ENCODE measurements at places on chromosomes 5 and 9. TPM values are rescaled to one million over a fixed set of nuclear protein-coding genes. Genes with fewer than 3 reads are reported as not detected.

ZDHHC11 gene
- total RNA-seq = 2.1 TPM

TDRD7 gene
- total RNA-seq = 9.2 TPM

SPARC gene
- total RNA-seq = 3,745 TPM

GPX8 gene
- 165 TPM for total RNA-seq

PTPRD gene
- total RNA-seq = 34.7 TPM

TAF1L gene
- total RNA-seq = not detected

FBXW2 gene
- total RNA-seq = 41.7 TPM

PCDHGA10 gene
- 8.6 TPM for total RNA-seq

RASGRF2 gene
- total RNA-seq = 5.1 TPM

OSMR gene
- total RNA-seq = 111 TPM

PPIC gene
- 70.4 TPM for total RNA-seq

TSSK1B gene
- total RNA-seq = 0.30 TPM

GRIN1 gene
- not detected for total RNA-seq

DAB2 gene
- total RNA-seq = 76.8 TPM

PCA3 gene
- total RNA-seq = not detected

SPAG8 gene
- 0.55 TPM for total RNA-seq

SLC24A2 gene
- total RNA-seq = not detected

SLC34A1 gene
- total RNA-seq = not detected

SPINK13 gene
- total RNA-seq = not detected

ANKRD18A gene
- total RNA-seq = not detected

ZNF484 gene
- 19.6 TPM for total RNA-seq

IL31RA gene
- total RNA-seq = 1.5 TPM

SVEP1 gene
- total RNA-seq = 9.2 TPM

TBC1D13 gene
- total RNA-seq = 12.5 TPM

SPTAN1 gene
- 280 TPM for total RNA-seq

ANKRD20A1 gene
- total RNA-seq = not detected

SLC6A19 gene
- not detected for total RNA-seq

PCDHGB5 gene
- total RNA-seq = 30.9 TPM

CD274 gene
- 22.5 TPM for total RNA-seq

PTAR1 gene
- 99.5 TPM for total RNA-seq

ADAMTSL1 gene
- 531 TPM for total RNA-seq

GRXCR2 gene
- total RNA-seq = not detected

GALNT12 gene
- total RNA-seq = 72.3 TPM

CTXN3 gene
- not detected for total RNA-seq

NOXA1 gene
- 0.18 TPM for total RNA-seq

PCYOX1L gene
- total RNA-seq = 17.5 TPM

TXNDC8 gene
- total RNA-seq = not detected

TMEM141 gene
- 72.2 TPM for total RNA-seq

SLC4A9 gene
- not detected for total RNA-seq

FBN2 gene
- 217 TPM for total RNA-seq

FBXW11 gene
- total RNA-seq = 97.7 TPM

LIFR gene
- 79.9 TPM for total RNA-seq

GFPT2 gene
- 233 TPM for total RNA-seq

PIK3R1 gene
- 11.3 TPM for total RNA-seq

PRSS3 gene
- total RNA-seq = 2.1 TPM

ZNF782 gene
- total RNA-seq = 3.5 TPM

GPR150 gene
- total RNA-seq = under 0.01 TPM

KIF20A gene
- total RNA-seq = 3.9 TPM

PCDH12 gene
- under 0.01 TPM for total RNA-seq

CD14 gene
- 0.59 TPM for total RNA-seq

PCDHGA6 gene
- 4.2 TPM for total RNA-seq

MZB1 gene
- total RNA-seq = not detected

CCNJL gene
- total RNA-seq = 3.3 TPM

HRH2 gene
- not detected for total RNA-seq

PCDHB12 gene
- 0.30 TPM for total RNA-seq

ZNF883 gene
- 1.2 TPM for total RNA-seq

SARDH gene
- total RNA-seq = 18.4 TPM

C9orf85 gene
- total RNA-seq = 18.4 TPM

LCNL1 gene
- total RNA-seq = 0.88 TPM

ARHGEF39 gene
- total RNA-seq = 0.92 TPM

Measured in smooth muscle cell of the umbilical artery (primary cell).